ENCODE measurements at places on chromosomes 16 and 17.

- DNase-seq, result peak; percentile 92
Observed at GRCh38 chr17:50867363-50868139, 1.4 kb upstream of the TOB1 start.

- no peak for DNase-seq
Observed at GRCh38 chr17:43446773-43447172, 37.0 kb upstream of the DHX8 start.

DNA sequence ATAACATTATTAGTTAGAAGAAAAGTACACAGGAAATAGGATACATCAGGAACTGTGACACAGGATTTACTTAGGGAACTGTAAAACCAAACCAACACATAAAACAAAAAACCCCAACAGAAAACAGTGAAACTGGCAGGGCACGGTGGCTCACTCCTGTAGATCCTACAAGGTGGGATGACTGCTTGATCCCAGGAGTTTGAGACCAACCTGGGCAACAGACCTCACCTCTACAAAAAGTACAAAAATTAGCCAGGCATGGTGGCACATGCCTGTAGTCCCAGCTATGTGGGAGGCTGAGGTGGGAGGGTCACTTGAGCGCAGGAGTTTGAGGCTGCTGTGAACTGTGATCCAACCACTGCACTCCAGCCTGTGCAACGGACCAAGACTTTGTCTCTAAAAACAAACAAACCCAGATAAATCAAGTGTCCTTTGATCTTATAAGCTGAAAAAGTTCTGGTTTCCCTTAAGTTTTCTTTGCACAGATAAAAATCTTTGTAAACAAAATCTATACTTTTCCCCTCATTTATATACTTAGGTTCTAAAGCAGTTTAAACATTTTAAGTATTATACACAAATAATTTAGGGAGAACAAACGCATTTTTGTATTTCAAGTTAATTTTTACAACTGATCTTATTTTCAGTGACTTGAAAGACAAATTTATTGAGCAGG, 111.5 kb upstream of the TOB1 start:
- DNase-seq, result no peak

DNA sequence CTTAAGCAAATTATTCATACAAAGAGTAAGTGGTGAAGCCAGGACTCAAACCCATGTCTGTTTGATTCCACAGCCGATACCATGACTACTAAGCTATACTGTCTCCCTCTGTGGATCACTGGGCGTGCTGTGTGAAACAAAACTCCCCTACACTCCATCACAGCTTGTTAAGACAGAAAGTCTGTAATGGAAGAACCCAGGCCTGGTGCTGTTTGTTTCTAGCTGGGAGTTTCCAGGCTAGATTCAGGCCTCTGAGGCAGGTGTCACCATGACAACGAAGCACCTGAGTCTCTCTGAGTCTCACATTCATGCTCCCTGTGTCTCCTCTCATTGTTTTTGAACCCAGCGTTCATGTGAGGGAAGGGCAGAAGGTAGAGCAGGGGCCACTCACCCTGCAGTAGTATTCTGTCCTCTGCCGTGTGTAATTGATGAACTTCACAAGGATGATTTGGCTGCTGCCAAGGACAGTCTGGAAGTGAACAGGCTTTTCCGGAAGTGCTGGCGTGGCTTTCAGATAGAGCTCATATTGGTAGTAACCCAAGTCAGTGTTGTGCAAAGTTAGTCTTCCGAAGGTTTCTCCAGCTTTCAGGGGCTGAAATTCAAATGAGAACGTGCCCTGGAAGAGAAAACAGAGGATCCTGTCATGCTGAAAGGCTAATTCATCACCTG, 8.6 kb upstream of the VAC14 start:
- no peak for DNase-seq

DNA sequence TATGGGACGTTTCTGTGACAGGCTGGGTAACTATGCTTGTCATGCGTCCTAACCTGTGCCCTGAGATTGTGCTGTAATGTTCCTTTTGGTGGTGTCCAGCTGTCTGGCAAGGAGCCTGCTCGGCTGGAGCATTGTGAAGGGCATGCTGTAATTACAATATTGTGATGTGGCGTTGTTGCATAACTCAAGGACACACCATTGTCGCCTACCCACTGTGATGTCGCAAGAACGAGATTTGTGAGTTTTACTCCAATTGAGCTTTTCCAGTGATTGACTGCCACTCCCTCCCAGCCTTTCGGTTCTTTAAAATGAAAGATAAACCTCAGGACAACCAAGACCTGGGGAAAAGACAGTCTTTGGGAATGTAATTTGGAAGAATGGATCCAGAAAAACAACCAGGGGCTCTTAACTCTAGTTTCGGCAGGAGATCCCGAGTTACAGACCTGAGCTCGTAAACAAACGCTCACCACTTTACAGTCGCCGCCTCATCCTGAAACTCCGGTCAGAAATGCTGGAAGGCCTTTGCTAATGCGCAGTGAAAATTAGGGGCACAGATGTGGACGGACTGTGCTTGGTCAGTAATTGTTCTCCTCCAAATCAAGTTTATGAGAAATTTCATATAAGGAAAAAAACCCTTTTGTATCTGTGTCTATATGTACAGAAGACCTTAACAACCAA, 1.3 kb downstream of the ZNF750 start:
- no peak for DNase-seq

GRCh38 chr16:10685709-10686108, 9.0 kb downstream of the TEKT5 start:
- no peak for DNase-seq

DNA sequence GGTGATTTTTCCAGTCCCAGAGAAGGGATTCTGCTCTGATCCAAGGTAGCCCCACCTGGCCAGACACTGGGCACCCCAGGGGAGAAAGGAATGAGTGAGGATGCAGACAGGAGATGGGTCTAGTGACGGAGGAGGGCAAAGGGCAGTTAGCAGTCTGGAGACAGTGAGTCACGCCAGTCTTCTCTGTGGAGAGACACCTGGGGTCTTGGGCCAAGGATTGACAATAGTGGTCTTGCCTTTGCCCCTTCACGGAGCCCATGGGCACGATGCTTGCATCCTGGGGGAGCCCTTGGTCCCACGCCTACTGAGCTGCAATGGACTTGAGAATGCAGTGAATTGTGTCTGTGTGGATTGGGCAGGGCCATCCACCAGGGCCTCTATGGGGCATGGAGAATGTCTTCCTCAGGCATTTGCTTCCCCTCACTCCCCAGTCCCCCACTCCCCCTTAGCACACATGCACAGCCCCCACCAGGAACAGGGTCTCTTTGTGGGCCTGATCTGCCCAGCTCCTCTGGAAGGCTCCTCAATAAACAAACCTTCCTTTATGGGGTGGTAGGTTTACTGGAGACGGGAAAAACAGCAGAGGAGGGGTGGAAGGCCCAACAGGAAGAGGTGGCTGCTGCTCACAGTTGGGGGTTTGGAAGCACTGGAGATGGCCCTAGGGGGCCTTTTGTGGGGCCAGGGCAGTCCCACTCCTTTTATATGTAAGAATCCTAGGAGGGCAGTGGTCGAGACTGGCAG, 1.4 kb downstream of the CHAD start:
- DNase-seq, result no peak

DNA sequence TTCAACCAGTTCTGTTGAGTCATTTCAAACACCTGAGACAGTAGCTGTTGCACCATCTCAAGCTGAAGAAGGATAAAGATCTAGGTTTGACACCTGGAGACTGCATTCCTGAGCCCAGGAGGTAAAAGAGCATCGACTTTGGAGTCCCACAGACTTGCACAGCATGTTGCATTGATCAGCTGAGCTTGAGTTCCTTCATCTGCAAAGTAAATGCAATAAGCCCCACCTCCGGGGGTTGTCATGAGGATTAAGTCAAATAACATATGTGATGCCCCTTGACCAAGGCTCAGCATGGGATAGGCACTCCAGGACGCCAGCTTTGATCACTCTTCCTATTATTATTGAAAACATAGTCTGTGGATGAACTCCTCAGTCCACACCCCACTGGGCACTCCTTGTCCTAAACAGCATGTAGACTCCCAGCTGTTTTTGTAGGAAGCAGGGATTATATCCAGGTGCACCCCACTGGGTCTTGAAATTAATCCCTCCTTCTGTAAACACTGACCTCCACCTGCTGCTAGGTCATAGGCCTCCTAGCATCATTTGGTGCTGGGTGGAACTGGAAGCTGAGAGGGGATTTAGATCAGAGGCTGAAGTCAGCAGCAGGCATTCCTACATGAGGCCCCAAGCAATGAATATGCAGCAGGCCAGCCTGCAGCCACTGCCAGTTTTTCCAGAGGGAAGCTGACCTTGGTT, 259.0 kb downstream of the HS3ST4 start:
- DNase-seq, result no peak

DNA sequence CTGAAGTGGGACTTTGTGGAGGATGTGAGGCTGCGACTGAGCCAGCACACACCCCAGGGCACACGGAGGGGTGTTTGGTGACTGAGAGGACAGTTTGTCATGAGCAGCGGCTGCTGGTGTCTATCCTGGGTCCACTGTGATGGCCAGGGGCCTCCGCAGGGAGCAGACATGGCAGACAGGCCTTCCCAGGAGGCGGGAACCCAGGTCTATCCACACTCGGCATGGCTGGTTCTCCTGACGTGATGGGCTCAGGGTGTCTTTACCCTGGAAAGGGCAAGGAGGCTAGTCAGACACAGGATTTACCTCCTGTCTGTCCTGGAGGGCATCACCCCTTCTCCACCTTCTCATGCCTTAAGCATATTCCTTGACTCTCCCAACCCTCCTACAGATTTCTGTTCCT, 671 bp upstream of the CD300C start:
- no peak for DNase-seq

DNA sequence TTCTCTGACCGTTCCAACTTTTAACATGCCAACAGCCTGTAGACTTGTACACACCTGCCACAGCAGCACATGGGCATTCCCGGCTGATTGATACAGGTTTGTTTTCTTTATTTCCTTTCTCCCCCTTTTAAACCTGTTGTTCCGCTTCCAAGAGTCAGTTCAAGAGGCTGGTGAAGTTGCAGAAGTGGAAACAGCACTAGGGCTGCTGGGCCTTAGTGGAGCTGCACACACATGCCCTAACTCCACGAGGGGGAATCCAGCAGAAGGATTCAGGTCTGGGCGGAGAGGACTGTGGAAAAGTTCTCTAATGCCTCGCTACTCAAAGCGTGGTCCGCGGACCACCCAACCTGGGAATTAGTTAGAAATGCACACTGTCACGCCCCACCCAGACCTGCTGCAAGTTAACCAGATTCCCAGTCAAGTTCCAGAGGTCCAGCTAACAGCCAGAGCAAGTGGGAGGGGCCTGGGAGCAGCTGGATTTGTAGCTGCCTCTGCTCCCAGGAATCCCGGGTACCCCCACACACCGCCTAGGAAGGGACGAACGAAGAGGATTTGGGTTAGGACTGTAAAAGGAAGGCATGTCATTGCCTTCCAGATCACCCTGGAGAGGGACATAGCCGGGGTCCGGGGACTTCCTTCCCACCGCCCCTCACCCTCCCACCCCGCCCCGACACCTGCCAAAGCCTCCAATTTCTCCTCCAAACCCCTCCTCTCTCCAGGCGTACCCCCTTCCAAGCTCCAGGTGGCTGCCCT, 542 bp downstream of the SLC39A11 start:
- DNase-seq, result no peak

GRCh38 chr17:18256351-18256750, 2.2 kb downstream of the FLII start:
- no peak for DNase-seq

GRCh38 chr17:4167786-4168185, 24.8 kb downstream of the CYB5D2 start:
- no peak for DNase-seq

DNA sequence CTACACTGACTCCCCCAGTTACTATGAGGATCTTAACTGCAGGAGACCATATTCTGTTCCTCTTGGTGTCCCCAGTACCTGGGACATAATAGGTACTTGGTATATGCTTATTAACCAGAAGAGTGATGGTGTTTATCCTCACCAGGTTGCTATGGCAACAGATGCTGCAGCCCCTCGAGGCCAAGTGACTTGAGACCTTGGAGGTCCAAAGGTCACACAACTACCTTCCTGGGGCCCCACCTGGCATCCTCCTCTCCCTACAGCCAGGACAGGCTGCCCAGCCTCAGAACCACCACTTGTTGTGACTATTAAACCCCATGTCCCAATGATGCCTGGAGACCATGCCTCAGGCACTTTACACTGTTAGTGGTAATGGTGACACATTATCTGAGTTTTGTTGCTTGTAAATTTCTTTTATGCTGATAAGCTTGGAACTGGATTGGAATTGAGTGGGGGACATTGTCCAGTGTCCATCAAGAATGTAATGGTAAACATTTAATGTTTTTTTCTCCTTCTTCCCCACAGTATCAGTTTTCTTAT, 189.4 kb downstream of the CCDC182 start:
- DNase-seq, result no peak

DNA sequence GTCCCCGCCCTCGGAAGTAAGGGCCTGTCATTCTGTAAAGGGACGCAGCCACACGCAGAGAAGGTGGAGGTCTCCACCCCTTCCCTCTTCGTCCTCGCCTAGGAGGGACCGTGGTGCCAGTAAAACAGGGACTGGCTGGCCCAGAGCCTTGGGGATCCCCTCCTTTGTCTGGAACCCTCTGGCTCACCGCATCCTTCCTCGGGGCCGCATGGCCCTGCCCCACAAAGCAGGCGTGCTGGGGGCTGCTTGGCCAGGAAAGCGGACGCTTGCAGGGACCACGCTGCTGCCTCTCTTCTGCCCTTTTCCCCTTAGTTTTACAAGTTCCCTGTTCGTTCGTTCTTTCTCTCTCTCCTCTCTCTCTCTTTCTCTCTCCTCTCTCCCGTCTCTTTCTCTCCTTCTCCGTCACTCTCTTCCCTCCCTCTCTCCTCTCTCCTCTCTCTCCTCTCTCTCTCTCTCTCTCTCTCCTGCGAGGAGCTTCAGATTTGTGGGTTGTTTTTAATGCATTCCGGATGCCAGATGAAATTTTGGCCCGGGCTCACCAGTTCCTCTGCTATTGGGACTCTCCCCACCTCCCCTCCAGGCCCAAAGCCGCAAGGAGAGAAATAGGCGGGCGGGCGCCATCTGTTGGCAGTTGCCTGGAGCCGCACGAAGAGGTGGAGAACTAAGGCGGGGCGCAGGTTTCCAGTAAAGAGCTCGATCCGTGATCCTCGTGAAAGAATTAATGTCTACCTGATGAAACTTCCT, 35.1 kb upstream of the CDRT4 start:
- DNase-seq, result peak; percentile 81

GRCh38 chr16:22001591-22001990, 675 bp upstream of the PDZD9 start:
- DNase-seq, result no peak

DNA sequence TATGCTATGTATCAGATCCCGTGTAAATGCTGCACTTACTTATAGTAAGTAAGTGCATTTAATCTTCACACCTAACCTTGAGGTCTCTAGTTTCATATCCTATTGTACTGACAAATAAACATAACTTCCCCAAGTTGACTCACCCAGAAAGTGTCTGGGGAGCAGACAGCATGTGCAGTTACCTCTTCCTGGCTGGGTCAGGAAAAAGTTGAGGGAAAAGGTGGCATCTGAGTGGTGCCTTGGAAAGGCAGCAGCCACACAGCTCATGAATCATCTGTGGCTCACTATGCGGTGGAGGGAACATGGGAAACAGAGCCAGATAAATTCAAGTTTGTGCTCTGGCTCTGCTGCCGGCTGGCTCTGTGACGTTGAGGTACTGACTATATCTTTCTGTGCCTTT, 382.0 kb upstream of the DYNLRB2 start:
- no peak for DNase-seq

GRCh38 chr16:4075534-4075933, 40.7 kb downstream of the ADCY9 start:
- no peak for DNase-seq

Data from activated CD4-positive, alpha-beta T cell treated with anti-CD3 and anti-CD28 coated beads, Interleukin-2, Interleukin-6, amounts not matched to agents 100 ng/mL and 50 ng/mL, durations not matched to agents 16 hours and 8 hours (primary cell).